ENCODE measurements at places on chromosomes 1 and 21.

- DNase-seq, result peak; percentile 71
These were observed 269.5 kb downstream of the HHAT start for GRCh38 chr1:210598135-210598652.

- peak; percentile 49 for DNase-seq
These were observed 21.9 kb upstream of the LAPTM5 start for GRCh38 chr1:30779294-30780071.

GRCh38 chr1:222339376-222339947 lies 208.4 kb downstream of the HHIPL2 start:
- DNase-seq, result no peak

- DNase-seq, result peak; percentile 59
These were observed 40.6 kb downstream of the SRRM1 start for GRCh38 chr1:24683713-24684162.

- peak; percentile 7 for DNase-seq
These were observed 859.0 kb upstream of the B3GALT2 start for GRCh38 chr1:194045416-194045815.

DNA sequence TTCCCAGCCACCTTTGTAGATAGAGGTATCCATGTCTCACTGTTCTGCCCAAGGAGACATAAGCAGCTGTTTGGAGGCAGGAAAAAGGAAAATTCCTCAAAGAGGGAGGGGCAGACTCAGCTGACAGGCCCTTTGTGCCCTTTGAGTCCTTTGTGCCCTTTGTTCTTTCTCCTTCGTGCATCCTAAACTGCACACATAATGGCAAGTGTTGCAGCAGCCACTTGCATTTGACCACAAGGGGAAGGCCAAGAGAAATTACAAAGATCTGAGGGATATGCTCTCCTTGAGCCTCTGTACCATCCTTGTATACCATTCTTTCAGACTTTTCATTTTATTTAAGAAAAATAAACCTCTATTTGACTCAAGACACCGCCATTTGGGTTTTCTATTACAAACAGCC lies 71.8 kb upstream of the PKN2 start:
- DNase-seq, result no peak

- DNase-seq, result no peak
These were observed 263.3 kb downstream of the KIF26B start for GRCh38 chr1:245418077-245418476.

- no peak for DNase-seq
These were observed 71.0 kb downstream of the LRRC7 start for GRCh38 chr1:69638673-69639072.

GRCh38 chr1:5598824-5599395 lies 393.3 kb downstream of the NPHP4 start:
- DNase-seq, result no peak

DNA sequence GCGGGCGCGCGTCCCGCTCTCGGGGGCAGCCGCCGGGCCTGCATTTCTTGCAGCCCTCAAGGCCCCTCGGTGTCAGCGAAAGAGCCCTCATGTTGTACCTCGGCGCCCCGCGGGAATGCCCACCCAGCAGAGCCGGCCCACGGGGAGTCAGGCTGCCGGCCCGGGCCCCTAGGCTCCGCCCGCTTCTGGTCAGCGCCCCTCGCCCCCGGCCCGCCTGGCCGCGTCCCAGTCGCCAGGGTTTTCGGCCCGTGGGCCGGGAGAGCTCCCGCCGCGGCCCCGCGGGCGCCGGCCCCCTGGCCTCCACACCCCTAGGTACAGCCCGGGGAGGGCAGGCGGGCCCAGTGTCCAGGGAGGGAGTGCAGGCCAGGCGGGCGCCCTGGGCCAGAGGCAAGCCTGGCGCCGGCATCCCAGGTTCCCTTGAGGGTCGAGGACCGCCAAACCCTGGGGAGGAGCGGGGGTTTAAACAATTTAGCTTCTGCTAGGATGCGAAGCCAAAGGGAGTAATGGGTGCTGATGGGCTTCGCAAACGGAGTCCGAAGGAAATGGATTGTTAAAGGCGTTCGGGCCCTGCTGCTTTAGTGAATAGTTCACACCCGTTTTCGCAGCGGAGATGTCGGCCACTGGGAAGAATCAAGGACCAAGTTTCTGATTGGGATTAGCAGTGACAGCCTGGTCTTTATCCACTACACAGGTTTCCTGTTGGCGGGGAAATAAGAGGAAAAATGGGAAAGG lies 486 bp upstream of the KCNA3 start:
- no peak for DNase-seq
